ENCODE measurements at places on chromosomes 3 and 15.

- DNase-seq: no peak
Observed at GRCh38 chr15:101307048-101307896, 12.2 kb upstream of the SNRPA1 start.

GRCh38 chr3:183259621-183260020 is 6.6 kb downstream of the B3GNT5 start:
- no peak for DNase-seq

- no peak for DNase-seq
Observed at GRCh38 chr3:40877631-40878463, 321.5 kb upstream of the CTNNB1 start.

DNA sequence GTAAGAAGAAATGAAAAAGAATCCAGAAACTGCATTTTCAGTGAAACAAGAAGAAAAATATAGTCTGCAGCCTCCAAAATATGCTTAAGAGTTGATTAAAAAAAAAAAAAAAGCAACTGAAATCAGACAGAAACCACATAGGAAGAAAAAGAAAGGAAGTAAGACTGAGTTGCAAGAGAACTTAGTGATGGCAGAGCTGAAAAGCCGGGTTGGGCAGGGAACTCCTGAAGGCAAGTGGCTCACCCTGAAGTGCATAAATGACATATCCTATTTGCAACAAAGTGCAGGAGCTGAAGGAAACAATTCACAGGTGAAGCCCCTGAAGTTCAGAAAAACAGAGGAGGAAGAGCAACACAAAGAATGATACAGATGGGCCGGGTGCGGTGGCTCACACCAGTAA is 108.8 kb upstream of the SLC25A36 start:
- DNase-seq: no peak

- DNase-seq: peak; percentile 10
Observed at GRCh38 chr3:23183731-23184130, 19.4 kb upstream of the UBE2E2 start.

DNA sequence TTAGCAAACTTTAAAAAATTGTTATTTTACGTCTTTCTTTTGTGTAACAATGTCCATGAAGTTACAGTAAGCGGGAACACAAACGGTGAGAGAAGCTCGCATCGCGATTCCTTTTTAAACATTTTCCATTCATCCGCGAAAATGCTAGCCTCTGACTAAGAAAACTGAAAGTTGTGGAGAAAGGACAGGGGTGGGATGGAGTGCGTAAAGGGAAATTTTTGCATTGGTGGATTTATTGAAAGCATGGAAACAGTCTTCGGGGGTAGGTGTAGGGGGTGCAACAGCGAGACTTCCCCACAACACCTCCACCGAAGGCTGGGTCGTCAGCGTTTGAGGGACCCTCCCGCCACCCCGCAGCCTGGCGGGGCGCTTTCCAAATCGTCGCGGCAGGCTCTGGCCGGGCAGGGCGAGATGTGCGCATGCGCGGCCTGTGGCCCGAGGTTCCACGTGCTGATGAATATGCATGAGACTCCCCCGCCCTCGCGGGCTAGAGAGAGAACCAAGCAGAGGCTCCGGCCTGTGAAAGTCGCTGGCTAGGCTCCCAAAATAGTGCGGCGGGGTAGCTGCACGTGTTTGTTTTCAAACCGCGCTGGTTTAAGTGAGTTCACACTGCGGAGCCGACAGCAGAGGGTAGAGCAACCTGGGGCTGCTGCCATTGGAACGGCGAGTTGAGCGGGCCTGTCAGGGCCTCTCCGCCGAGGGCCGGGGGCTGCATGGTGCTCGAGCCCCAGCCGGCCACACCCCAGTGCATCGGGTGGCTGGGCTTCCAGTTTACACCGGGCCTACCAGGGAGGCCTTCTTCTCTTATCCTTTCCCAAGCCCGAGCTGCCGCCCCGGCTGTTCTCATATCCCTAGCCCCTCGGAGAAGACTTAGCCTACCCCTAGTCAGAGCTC is 9.9 kb downstream of the ZIC1 start:
- no peak for DNase-seq

DNA sequence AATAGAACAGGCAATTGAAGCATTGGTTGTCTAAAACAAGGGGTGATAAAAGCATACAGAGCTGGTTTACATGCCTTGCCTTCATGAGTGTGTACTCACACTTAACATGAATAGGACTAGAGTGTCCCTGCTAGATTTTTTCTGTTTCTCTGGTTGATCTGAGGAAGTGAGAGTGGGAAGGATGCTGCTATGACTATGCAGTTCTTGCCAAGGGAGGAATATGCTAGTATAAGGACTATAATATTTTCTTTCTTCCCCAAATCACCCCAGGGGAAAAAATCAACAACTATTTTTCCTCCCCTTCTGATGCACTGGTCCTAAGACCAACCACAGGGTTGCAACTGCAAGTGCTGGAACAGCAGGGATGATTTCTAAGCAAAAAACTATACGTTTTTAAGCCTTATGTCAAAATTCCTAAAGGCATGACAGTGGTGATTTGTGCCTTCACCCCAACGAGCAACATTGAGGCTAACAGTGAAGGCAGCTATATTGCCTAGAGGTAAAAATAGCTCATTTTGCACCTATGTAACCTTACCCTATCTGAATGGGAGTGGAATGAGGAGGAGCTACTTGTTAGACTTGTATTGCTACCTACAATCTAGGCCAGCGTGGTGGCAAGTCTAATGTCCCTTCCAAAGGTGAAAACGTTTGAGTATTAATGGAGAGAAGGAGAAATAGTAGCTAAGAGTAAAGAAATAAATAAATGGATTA is 33.5 kb upstream of the USP8 start:
- DNase-seq: no peak

DNA sequence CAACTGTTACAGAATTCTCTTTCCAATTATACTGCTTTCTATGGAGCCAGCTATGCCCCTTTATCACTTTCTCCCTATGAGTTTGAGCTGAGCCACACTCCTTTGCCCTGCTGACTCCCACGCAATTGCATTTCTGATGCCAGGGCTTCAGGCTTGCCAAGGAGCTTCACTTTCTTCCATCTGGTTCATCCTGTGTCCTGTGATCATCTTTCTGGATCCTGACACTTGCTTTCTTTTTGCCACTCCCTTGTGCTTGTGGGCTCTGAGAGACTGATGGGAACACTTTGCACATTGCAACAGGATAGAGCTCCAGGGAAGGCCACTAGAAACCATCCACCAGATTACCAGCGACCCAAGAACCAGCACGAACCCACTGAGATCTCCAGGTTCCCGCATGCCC is 77.0 kb upstream of the SEC13 start:
- no peak for DNase-seq

GRCh38 chr3:188578576-188579363 is 424.8 kb downstream of the LPP start:
- DNase-seq: peak; percentile 80

GRCh38 chr3:31793821-31794220 is 187.2 kb downstream of the OSBPL10 start:
- no peak for DNase-seq

DNA sequence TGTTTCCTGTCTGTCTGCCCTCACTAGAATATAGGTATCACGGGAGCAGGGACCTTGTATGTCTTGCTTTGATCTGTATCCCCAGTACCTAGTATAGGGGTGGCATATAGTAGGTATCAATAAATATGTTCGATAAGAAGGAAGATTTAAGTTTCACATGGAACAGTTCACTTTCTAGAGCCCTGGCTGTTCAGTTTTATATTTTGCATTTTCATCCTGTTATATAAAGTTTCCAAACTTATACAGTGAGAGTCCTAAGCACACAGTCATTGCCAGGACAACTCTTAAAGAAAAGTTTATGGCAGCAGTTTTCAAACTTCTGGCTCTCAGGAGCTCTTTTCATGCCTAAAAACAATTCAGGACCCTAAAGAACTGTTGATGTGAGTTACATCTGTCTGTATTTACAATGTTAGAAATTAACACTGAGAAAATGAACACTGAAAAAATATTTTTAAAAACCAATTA is 13.4 kb downstream of the ITPR1 start:
- no peak for DNase-seq

- no peak for DNase-seq
Observed at GRCh38 chr3:58433400-58434167, at the start of gene PDHB. Gene PDHB, minus strand, starts transcription at chr3:58433832. Its CDS starts 23 bp downstream, at chr3:58433809.

- no peak for DNase-seq
Observed at GRCh38 chr3:151282921-151283320, 4.6 kb upstream of the P2RY14 start.

GRCh38 chr3:13296662-13297061 is 123.5 kb downstream of the NUP210 start:
- no peak for DNase-seq

DNA sequence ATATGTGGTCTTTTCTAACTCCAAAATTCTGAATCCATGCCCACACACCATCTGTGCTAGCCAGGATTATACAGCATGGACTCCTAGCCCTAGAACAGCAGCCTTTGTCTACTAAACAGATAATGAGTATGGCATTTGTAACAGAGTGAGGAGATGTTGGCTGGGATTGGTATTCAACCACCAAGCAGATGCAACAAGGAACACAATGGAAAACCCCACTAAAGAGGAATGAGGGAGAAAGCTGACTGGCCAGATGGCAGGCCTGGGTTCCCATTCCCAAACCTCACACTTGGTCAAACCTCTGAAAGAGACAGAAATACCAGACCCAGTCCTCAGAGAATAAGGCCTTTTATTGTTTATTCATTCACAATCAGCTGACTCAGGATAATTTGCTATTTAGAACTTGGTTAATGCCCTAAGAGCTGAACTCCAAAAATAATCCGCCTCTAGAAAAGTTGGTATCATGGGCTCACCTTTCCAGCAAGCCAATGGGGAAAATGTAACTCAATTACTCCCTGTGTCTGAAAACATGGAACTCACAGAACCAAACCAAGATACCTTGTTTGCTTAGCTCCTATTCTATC is 145.6 kb downstream of the LRRC3B start:
- no peak for DNase-seq

DNA sequence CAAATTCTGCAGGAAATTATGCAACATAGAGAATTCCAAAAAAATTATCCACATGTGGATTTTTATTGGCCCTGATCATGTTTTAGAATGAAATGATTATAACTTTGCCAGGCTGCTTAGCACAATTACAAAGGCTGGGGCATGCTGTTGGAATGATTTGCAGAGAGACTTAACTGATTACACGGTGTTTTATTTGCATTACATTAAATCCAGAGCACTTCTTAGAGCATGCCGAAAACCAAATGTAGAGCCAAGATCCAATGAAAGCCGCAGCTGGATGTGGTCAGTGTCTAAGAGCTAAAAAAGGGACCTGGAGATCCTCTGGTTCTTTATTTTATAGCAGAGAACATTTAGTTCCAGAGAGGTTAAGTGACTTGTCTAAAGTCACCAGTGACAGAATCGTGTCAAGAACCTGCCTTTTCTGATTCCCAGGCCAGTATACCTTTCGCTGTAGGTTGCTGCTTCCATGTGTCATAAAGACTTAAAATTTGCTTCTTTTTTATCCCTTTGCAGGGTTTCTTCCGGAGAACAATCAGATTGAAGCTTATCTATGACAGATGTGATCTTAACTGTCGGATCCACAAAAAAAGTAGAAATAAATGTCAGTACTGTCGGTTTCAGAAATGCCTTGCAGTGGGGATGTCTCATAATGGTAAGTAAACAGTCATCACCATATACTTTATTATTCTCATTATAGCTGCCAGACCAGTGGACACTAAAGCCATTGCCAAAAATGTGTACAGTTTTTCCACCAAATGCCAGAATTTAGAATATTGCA is 92.0 kb upstream of the TSEN2 start:
- no peak for DNase-seq

- no peak for DNase-seq
Observed at GRCh38 chr3:19052874-19053273, 95.4 kb upstream of the KCNH8 start.

DNA sequence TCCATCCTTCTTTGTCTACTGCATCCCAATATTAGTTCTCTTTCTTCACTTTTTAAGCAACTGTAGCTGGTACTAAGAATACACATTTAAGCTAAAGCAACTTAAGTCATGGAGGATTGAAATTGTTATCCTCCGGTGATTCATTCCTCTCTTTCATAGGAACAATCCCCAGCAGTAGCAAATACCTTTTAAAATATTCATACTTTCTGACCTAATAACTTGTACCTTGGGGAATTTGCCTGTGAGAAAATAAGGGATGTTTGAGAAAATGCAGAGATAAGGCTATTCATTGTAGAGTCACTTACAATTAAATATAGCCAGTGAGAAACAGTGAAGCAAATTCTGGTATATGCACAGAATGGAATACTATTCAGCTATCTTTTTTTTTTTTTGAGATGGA is 66.0 kb downstream of the VPS13C start:
- DNase-seq: peak; percentile 72

DNA sequence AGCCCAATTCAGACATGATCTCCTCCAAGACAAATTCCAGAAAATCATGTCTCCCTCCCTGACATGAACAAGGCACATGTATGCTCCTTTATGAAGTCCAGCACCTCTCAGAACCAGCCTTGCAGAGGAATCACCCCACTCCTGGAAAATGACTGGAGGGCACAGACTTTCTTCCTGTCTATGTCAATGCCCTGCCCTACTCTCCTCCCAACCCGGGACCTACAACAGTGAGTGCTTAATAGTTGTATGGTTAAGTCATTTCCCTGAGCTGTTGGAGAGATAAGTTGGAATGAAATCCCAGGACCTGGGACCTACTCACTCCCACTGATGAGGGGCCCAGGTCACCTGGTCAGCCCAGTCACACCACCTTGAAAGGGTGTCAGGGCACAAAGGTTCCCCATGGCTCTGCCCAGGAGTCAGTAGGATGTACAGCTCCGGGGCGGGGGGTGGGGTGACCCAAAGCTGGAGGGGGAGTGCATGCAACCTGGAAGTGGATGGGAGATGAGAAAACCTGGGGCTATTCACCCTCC is 80.1 kb upstream of the HERC1 start:
- no peak for DNase-seq

DNA sequence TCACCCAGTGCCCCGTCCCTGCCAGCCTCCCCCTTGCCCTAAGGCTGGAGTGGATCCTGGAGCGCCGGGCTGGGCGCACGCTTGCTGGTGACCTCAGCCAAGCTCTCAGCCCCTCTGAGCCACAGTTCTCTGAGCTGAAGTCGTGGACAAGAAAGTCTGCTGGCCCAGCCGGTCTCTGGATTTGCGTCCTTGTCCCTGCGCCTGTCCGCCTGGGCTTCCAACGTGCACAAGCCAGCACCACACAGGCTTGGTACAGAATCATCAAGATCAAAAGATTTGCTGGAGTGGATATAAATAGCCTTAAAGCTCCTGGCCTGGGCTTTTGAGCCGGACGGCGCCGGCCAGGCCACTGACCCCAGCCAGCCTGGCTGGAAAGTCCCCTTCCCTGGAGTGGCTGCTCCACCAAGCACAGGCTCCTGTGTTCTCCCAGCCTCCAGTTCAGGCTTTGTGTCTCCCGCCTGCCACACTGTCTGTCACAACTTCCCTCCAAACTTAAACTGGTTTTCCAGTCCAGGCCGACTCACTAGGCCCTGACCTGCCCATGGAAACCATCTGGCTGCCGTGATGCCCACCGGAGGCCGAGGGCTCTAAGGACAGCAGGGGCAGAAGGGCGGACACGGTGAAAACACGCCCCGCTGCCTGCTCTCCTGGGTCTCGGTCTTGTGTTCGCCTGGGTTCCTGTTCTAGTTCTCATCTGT is 156.2 kb downstream of the NUP210 start:
- no peak for DNase-seq

DNA sequence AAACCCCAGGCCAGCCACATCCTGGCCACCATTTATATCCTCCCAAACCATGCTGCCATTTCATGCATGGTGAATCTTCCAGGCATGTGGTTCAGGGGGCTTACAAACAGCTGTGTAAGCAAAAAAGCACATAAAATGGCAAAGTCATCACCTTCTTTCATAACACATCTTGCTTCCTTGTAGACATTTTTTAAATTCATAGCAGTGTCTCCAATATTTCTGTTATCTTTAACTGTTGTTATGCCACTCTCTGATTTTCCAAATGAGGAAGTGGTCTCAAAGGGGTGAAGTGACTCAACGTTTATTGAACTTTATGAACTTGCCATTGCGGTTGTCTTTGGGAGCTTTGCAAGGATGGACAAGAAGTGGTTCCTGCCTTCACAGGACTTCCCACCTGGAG is 264.4 kb downstream of the MEX3B start:
- DNase-seq: no peak

Data from AG04449 (cell line).